ENCODE measurements at places on chromosomes 5 and 9.

DNA sequence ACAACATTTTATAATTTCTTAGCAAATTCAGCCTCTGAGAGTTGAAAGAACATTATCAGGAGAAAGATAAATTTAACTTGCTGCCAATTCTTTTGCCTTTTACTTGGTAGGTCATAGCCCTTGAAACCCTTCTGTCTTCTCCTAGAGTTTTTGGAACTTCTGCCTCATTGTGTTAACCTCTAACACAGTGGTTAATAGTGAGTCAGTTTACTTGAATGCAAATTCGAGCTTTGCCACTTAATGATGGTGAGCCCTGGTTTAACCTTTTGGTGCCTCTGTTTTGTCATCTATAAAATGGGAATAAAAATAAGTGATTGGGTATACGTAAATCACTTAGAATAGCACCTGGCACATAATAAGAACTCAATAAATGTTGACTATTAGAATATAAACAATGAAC is 1.8 kb upstream of the INIP start:
- H3K27ac ChIP-seq = no peak overlapping the region
- DNase-seq = no peak
- H3K4me3 ChIP-seq = no peak overlapping the region
- no peaks in the 10 kb centered on the region for H3K36me3 ChIP-seq

DNA sequence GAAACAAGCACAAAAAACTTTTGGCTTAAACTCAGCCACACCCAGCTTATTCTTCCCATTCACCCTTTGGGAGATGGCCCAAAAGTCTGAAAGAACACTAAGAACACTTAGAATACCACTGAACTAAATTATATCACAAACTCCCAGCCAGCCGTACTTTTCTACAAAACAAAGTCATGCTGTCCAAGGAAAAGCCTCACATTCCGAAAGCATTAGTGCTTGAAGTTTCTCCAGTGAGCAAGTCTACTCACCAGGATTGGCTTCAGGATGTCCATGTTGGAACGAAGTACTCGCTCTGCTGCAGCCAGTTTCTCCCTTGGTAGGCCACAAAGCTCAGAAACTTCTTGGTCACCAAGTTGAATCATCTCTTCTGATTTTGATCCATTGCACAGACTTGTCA is 69.7 kb downstream of the ABCA1 start:
- no peak overlapping the region for H3K4me3 ChIP-seq
- H3K36me3 ChIP-seq = peaks cover 10% of the 10 kb centered on the region
- DNase-seq = no peak
- 0 out of 2 replicates have a peak, but pooled peaks cover 5% of the 10 kb centered on the region for H3K4me1 ChIP-seq
- no peaks in the 10 kb centered on the region for H3K27me3 ChIP-seq

DNA sequence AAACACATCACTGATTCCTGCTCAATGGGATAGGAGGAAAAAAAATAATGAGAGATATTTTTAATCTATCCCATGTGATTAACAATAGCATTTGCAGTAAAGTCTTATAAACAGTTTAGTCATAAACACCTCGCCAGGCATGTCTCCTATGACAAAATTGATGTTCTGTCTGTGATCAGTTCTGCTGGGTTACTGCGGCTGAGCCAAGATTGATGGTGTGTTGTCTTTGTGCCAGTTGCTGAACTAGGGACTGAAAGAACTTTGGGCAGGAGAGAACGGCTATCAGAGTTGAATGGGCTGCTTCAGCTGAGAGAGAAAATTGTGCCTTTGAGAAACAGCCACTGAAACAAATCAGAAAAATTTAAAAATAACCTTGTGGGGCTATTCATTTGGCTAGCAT is 37.3 kb upstream of the MAMDC2 start:
- H3K4me3 ChIP-seq = no peak overlapping the region
- DNase-seq = no peak
- no peaks in the 10 kb centered on the region for H3K27me3 ChIP-seq
- no peak overlapping the region for H3K27ac ChIP-seq
- H3K36me3 ChIP-seq = no peaks in the 10 kb centered on the region

GRCh38 chr9:133121915-133122550 is 993 bp upstream of the RALGDS start:
- H3K36me3 ChIP-seq = no peaks in the 10 kb centered on the region
- H3K4me1 ChIP-seq = peaks cover 65% of the 10 kb centered on the region
- no peaks in the 10 kb centered on the region for H3K27me3 ChIP-seq

DNA sequence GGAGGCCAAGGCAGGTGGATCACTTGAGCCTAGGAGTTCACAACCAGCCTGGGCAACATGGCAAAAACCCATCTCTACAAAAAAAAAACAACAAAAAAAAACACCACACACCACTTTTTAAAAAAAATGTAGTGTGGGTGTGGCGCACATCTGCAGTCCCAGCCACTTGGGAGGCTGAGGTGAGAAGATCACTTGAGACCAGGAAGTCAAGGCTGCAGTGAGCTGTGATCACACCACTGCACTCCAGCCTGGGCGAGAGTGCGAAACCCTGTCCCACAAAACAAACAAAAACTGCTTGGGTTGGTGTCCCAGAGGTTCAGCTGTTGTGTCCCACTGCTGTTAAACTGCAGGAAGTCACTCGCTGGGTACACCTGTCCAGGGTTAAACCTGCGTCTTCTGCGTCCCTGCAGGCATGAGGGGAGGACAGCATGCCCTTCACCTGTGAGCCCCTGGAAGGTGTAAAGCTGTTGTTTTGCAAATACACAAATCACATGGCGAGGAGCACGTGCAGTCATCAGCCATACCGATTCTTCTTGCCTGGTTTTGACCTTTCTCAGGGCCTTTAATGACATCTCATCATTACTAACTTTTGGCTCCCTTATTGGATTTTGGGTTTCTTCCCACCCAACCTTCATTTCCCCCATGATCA is 29.3 kb upstream of the CLPTM1L start:
- H3K27ac ChIP-seq = no peak overlapping the region
- H3K36me3 ChIP-seq = no peaks in the 10 kb centered on the region
- peaks cover 57% of the 10 kb centered on the region for H3K27me3 ChIP-seq
- no peak for DNase-seq

- H3K4me3 ChIP-seq = no peak overlapping the region
- no peaks in the 10 kb centered on the region for H3K36me3 ChIP-seq
Measured at GRCh38 chr9:15909297-15909696, 356.5 kb downstream of the CCDC171 start.

DNA sequence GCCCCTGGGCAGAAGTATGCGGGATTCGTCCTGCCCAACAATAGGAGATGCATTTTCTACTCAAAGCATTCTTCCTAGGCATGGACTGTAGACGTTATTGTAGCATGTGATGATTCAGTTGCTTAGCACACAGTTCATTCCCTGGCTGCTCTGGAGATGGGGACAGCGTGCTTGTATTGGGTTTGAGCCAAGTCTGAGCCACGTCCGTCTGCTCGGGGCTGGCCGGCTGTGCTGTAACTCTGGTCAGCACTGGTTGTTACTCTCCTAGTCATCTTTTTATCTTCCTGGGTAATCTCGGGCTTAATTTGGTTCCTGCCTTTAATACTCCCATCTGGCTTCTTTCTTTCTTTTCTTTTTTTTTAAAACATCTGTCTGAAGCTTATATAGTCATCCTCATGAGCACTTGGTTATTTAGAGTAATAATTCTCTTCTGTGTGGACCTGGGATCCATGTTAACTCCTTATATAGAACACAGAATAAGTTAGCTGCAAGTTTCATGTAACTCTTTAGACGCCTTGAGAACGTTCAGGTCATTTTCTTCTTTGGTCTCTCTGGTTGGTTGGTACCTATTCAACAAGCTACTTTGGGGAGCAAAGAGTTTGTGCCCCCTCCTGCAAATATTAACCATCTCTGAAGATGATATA is 118.8 kb upstream of the RPS23 start:
- H3K36me3 ChIP-seq = no peaks in the 10 kb centered on the region
- DNase-seq = peak; percentile 68
- no peaks in the 10 kb centered on the region for H3K27me3 ChIP-seq
- H3K27ac ChIP-seq = peak overlapping the region; percentile 98
- H3K4me3 ChIP-seq = no peak overlapping the region

DNA sequence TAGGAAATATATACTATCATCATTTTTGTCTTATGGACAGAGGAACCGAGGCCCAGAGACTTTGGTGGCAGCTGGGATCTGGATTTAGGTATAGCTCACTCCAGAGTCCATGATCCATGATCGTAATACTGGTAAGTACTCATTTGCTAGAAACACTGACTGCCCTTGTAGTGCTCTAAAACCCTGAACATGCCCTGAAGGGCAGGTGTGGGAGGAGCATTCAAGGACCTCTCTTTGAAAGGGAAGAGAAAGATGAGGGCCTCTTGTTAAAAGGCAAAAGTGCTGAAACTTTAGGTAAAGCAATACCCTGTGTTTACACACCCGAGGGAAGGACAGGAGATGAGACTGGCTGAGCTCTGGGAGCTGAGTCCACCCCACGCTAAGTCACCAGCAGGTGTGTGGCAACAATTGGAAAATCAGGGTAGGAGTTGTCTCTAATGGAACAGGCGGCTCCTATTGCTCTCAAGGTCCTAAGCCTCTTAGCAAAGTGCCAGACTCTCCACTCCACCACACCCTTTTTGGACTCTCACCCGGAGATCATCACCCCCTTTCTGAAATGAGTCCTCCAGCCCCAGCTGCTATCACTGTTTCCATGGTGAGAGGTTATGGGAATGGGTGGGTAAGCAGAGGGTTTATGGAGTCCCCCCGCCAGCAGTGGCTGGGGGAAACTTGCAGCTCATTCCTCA is 34.8 kb downstream of the TRPC7 start:
- H3K4me3 ChIP-seq = no peak overlapping the region
- DNase-seq = no peak
- no peaks in the 10 kb centered on the region for H3K36me3 ChIP-seq
- H3K27ac ChIP-seq = no peak overlapping the region
- no peaks in the 10 kb centered on the region for H3K4me1 ChIP-seq

- H3K4me1 ChIP-seq = peaks cover 5% of the 10 kb centered on the region
- no peak for DNase-seq
- H3K27ac ChIP-seq = peak overlapping the region; percentile 58
- no peaks in the 10 kb centered on the region for H3K36me3 ChIP-seq
- no peaks in the 10 kb centered on the region for H3K27me3 ChIP-seq
- H3K4me3 ChIP-seq = peak overlapping the region; percentile 77
Measured at GRCh38 chr5:172284611-172284980, 1.0 kb upstream of the UBTD2 start.

DNA sequence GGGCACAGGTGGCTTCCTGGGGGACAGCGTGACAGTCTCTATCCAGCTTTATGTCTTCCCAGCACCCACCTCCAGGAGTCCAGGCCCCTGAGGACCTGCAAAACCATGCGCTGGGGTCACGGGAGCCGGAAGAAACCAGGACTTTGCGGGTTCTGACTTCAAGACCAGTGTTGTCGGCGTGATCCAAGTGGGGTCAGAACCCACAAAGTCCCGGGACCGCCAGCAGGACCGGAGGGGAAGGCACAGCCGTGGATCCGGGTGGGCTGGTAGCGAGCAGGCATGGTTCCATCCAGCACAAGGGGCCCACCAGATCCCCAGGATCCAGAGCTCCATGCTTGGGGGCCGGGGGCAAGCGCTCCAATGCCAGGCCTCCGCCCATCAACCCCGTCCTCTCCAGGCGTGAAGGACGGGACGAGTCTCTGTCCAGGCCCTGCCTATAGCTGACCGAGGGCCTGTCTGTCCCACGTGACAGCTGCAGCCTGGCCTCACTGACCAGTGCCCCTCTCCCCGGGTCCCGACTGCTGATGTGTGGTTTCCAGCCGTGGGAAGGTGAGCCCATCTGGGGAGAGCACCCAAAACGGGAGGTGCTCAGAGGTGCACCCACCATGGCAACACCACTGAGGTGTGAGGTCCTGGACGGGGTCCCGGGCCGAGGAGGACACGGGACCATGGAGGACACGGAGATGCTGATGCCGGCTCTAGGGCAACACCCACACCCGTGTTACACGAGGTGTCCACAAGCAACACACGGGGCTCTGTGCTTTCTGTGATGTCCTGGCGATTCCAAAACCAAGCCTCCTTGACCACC is 48.9 kb downstream of the SLC12A7 start:
- H3K27me3 ChIP-seq = no peaks in the 10 kb centered on the region
- H3K27ac ChIP-seq = no peak overlapping the region
- H3K4me1 ChIP-seq = no peaks in the 10 kb centered on the region
- peak; percentile 22 for DNase-seq
- H3K36me3 ChIP-seq = no peaks in the 10 kb centered on the region

DNA sequence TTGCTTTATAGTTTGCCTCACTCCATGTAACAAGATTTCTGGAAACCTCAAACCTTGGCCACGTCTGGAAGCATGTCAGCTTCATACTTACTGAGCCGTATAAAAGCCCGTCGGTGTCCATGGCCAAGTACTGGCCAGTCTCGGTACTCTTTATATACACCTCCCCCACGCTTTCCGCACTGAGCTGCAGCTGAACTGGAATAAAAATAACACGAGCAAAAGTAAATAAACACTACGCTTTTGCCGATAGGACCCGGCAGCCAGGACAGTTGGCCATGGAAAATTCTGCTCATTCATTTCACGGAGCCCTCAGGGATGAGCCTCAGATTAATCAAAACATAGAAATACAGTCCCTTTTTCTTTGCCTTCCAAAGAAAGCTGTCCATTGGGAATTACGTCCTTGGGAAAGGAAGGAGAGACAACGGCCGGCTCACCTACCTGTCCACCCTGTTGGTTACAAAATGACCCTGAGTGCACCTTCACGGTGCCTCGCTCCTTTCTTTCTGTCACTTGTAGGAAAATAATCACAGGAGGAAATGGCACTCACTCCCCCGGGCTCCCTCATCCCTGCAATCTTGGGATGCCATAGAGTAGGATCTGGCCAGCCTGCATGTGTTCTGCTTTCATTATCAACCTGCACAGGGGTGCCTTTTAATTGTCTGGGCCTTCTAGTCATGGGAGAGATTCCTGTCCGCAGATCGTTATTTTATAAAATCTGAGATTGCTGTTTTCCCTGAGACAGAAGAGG is 85.1 kb downstream of the FGF1 start:
- peaks cover 6% of the 10 kb centered on the region for H3K4me1 ChIP-seq
- H3K27ac ChIP-seq = no peak overlapping the region
- no peaks in the 10 kb centered on the region for H3K27me3 ChIP-seq
- no peak for DNase-seq
- H3K36me3 ChIP-seq = no peaks in the 10 kb centered on the region

DNA sequence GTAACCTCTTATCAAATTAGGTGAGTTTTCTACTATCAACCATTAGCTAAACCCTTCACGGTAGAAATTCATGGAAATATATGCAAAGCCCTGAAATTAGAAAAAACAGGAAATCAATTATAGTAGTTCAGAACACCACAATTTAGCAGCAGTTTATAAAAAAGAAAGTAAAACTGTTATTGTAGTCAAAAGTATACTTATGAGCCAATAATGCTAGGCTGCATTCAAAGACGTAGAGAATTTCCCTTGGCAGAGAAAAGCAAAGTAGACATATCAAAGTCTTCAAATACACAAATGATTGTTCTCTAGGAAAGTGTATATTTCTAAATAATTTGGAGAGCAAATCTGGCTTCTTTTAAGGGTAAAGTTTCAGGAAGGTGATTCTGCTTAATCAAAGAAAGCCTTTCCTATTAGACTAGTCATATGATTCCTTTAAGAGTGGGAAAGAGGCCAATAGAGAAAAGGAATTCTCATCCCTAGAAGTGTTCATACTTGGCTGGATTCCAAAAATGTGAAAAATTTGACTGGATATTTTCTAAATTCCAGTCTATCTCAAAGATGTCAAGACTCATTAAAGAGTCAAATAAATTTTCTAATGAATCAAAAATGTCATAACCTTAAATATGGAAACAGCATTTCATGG is 185.5 kb downstream of the SMC2 start:
- H3K4me3 ChIP-seq = peak overlapping the region; percentile 18
- H3K4me1 ChIP-seq = no peaks in the 10 kb centered on the region
- H3K27ac ChIP-seq = peak overlapping the region; percentile 43
- DNase-seq = no peak
